Stimulated activated CD4-positive, alpha-beta T cell treated with anti-CD3 and anti-CD28 coated beads, Interleukin-12 subunit alpha, Interleukin-12 subunit beta, amount 100 ng/mL, for 48 hours (primary cell): ENCODE measurements at places on chromosomes 1 and 21.
A peak's percentile ranks its signal among the peaks of the same experiment; 100 is the strongest.

DNA sequence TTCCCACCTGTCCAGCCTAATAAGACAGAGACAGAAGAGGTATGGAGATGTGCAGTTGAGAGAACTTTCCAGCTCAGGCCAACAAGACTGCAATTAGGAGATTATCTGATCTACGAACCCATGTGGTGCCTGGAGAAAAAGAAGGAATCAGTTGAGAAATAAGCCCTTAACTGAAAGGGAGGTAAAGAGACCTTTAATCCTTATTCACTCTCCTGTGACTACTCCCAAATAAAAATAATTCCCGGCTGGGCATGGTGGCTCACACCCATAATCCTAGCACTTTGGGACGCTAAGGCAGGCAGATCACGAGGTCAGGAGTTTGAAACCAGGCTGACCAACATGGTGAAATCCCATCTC, 31.9 kb upstream of the SARS1 start:
- no peak for DNase-seq

- DNase-seq: no peak
These were observed 162.5 kb upstream of the SGIP1 start for GRCh38 chr1:66371233-66372005.

GRCh38 chr1:59556802-59557548, 257.8 kb upstream of the HOOK1 start:
- DNase-seq: no peak

- DNase-seq: no peak
These were observed 7.6 kb downstream of the TAGLN2 start for GRCh38 chr1:159917533-159918351.

DNA sequence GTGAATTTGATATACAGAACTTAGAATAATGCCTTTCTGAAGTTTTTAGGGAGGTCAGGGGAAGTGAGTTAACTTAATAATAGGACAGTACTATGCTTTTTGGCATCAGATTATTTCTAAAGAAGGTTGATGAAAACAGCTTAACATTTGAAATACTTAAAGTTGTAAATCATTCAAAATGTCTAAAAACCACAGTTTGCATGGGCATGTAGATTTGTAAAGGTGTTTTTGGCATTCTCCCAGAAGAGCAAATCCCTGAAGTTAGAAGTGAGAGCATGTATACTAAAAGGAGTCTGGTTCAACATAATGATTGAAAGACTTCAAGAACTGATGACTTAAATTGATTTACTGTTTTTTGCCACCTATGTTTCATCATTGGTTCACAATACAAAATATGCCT, 6.7 kb downstream of the DR1 start:
- no peak for DNase-seq

DNA sequence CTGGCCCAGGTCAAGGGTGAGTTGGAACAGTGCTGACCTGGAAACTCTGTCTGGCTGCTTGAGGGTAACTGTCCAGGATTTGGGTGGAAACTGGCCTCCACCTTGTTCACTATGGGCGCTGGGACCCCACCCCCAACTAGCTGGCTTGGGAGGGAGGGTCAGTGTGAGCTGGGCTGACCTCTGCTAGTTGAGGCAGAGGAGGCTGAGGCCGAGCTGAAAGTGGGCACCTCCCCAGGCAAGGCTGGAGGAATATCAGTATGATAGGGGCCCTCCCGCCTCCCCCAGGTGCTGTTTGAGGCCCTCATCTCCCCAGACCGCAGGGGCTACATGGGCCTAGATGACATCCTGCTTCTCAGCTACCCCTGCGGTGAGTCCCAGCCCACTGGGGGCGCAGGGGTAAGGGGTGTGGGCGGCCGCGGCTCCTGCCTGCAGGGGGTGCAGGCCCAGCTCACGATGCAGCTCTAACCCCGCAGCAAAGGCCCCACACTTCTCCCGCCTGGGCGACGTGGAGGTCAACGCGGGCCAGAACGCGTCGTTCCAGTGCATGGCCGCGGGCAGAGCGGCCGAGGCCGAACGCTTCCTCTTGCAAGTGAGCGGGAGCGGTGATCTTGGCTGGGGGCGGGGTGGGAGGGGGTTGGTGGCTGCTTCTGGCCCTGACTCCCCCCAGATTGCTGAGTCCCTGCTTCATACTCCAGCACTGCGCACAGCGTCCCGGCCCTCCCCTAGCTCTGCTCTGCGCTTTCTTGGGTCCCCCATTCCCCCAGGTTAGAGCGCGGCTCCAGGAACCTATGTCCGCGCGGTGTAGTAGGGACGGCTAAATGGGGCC, 22.9 kb downstream of the PTPRU start:
- no peak for DNase-seq

DNA sequence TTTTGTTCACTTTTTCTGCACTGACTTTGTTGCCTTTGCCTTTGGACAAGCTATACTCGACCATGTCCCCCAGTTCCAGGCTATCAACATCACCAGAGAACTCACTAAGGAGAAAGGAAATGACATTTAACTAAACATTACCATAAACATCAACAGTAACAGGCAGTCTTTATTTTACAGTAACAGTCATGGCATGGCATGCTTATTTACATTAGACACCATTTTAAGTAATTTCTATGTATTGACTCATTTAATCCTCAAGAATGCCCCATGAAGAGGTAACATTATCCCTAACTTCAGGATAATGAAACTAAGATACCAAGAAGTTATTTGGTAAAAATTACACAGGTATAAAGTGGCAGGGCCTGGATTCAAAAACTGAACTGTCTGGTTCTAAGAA, 8.7 kb upstream of the NRAS start:
- DNase-seq: no peak

- DNase-seq: no peak
These were observed 371.2 kb upstream of the PLXNA2 start for GRCh38 chr1:208615371-208615770.

DNA sequence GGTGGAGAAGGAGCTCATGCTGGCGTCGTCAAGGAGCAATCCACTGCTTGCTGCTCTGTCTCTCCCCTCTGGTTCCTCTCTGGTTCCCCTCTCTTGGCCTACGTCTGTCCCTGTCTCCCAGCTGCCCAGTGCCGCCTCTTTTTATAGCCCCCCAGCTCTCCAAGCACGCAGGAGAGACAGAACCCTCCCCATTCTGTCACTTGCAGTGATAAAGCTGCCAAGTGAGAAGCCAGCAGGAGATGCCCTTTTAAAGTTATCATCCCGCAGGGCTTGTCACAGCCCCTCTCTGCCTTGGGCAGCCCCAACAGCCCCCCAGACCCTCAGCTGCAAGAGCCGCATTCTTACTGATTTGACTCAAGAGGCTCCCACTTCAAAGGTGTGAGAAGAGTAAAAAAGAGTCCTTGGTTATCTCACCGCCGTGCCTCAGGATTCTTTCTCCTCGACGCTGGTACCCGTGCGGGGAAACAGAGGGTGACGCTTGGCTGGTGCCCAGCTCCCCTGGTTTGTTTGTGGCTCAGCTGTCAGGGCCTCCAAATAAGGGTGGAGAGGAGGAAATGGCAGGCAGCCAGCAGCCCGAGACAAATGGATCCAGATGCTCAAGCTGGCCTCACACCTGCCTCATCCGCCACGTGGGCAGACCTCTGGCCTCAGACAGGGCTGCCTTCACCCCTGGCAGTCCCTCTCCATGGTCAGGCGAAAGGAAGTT, at the start of gene NPPA:
TSS of gene NPPA (minus strand) at position 117 of the 706 bp plus-strand sequence. CDS start at position 18, 99 bp downstream.
- DNase-seq: no peak

GRCh38 chr1:109466125-109466451, 258 bp upstream of the SYPL2 start:
- DNase-seq: no peak

DNA sequence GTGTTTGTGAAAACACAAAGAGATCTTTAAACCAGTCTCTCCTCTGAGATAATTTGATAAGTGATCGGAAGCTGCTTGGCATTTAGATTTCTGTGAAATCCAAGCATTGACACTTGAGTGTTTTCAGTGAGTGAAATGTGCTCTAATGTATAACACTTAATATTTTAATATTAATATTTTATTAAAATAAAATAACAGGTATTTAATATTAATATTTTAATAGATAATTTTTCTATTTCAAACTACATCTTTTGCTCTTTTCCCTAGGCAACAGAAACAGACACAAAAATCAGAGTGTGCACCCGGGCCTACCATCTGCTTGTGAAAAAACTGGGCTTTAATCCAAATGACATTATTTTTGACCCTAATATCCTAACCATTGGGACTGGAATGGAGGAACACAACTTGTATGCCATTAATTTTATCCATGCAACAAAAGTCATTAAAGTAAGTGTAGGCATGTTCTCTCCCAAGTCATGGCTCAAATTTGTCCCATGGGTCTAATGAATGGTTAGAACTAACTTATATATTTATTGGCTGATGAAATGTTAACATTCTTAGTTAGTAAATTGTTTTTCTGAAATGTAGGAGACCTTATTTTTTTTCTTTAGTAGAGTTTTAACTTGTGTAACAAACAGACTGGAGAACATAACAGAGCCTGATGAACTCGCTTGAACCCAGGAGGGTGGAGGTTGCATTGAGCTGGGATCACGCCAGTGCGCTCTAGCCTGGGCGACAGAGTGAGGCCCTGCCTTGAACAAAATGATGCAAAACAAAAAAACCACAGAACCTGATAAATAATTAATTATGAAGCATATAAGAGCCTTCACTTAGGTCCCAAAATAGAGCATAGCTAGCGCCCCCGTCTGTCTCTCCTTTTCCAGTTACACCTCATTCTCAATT, 55.2 kb downstream of the MTR start:
- DNase-seq: no peak

DNA sequence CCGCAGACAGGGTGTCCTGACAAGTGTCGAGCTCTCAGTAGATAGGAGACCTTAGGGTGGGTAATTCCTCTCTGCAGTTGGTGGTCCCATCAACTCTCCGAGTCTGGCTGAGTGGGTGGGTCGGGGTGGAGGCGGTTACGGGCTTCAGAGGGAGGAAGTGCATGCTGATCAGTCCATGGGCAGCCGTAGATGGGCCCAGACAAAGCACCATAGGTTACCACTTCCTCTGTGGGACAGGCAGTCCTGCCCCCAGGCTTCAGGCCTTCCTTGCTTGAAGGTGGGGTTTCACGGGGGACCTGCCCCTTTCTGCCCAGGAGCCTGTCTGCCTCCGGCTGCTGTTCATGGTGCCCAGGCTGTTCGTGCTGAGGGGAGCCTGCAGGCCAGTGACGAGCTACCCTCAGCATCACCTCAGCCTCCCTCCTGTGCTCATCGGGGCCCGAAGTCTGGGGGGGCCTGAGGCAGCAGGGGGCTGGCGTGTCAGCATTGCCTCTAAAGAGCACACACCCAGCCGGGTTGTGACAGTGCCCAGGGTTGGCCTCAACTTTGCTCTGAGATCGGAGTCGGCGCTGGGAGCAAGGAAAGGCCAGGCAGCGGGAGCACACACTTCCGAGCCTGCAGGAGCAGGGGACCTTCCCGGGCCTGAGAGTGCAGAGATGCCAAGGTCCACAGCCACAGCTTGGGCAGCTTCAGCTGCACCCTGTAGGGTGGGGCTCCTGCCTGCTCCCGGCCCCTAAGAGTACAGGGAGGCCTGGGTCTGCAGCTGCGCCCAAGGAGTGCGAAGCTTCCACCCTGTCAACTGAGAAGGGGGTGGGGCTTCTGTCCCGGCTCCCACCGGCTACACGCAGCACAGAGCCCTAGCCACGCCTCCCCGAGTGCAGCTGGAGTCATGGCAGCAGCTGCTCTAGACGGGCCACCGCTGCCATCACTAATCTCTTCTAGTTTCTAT, 225.4 kb upstream of the NRIP1 start:
- DNase-seq: no peak

DNA sequence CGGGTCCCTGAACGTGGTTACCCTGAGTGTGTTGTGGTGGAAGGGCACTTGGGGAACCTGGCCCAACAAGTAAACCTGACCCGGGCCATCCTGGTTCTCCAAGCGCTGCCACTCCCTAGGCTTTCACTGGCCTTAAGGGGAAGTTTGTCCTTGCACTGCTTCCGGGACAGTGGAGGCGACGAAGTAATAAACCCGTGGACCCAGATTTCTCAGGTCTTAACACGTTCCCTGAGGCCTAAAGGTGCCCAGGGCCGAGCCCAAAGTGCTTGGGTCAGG, 261 bp upstream of the CCDC24 start:
- no peak for DNase-seq

GRCh38 chr1:8945568-8945967, at the start of gene CA6:
CA6 (plus strand) TSS chr1:8945868; CDS start chr1:8945887, 19 bp downstream.
- DNase-seq: no peak

DNA sequence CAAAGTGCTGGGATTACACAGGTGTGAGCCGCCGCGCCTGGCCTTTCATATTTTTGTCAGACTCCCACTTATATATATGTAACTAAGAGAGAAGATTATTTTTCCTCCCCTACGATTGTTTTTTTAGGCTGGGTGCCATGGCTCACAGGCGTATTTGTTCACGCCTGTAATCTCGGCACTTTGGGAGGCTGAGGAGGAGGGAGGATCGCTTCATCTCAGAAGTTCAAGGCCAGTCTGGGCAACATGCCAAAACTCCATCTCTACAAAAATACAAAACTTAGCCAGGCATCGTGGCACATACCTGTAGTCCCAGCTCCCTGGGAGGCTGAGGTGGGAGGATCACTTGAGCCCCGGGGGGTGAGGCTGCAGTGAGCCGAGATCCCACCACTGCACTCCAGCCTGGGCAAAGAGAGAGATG, 23.9 kb upstream of the ITLN2 start:
- no peak for DNase-seq

GRCh38 chr1:28392027-28392652, 22.6 kb downstream of the PHACTR4 start:
- no peak for DNase-seq

- DNase-seq: no peak
These were observed 1.2 kb upstream of the LPGAT1 start for GRCh38 chr1:211831558-211832323.

GRCh38 chr1:198125995-198126735, 30.6 kb upstream of the NEK7 start:
- DNase-seq: no peak

GRCh38 chr1:64906447-64906846, 59.9 kb downstream of the JAK1 start:
- DNase-seq: peak; percentile 12

- no peak for DNase-seq
These were observed 7.3 kb downstream of the UAP1 start for GRCh38 chr1:162568802-162569201.

- DNase-seq: no peak
These were observed 262.9 kb upstream of the RUNX1 start for GRCh38 chr21:35311985-35312384.
